ENCODE measurements at places on chromosomes 5 and 9.

GRCh38 chr5:43155394-43156096 is 34.8 kb downstream of the ZNF131 start:
- no peak for DNase-seq

GRCh38 chr9:14650596-14650995 is 42.6 kb downstream of the ZDHHC21 start:
- DNase-seq: no peak

- DNase-seq: no peak
These were observed 122.3 kb upstream of the PITX1 start for GRCh38 chr5:135156337-135156714.

DNA sequence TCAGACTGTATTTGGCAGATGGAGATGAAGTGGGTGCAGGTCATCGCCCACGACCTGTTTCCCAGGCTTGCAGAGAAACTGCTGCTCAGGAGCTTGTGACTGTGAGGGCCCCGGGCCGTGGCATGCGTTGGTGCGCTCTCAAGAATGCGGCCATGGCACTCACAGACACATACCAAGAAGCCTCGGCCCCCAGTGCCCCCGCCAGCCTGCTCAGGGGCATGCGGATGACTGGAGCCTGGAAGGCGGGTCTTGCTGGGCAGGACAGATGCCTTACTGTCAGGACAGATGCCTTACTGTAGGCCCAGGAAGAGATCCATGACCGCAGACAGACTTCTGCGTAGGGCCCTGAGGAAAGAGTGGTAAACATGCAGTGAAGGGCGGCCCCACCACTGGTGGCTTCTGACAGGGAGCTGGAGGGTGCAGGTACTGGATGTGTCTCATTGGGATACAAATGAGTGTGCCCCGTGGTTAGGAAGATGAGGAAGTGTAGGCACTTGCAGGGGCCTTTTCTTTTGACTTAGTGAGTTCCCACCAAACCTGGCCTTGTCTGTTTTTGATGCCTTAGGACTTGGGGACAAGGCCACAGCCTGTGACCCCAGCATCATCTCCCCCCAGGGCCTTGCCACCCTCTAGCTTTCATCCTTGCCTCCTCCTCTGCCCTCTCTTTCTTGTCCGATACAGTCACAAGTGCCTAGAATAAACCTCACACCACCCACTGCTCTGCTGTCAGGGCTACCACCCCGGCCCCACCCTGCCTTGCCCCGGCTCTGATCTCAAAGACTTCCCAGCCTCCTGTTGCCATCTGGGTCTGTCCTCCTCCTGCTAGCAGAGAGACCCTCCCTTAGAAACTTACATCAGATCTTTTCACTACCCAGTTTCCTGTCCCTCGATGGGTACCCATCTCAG is 68.8 kb upstream of the ABL1 start:
- DNase-seq: peak; percentile 10

DNA sequence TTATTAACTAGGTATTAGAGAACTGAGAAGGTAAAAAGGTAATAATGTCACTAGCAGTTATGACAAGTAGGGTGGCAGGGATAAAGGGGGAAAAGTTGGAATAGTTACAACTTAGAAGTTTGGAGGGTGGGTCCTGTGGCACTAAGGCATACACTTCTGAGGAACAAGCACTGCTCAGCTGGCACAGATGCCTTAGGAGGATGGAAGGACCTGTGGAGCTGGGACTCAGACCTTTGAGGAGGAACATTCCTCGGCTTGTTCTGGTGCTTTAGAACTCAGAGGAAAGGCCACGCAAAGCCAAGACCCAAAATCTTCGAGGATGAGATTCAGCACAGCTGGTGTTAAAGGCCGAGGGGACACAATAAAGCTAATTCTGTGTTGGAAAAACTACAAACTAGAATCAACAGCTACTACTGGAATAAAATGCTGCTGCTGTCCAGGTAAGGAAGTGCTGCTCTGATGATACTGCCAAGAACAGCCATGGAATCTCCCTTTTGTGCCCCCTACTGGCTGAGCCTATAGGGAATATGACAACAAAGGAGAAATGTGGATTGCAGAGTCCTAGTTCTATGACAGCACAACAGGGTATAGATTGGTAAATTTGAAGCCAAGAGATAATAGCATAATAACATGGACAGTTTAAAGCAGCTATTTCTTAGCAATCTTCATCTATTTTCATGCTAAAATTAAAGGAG is 126.7 kb downstream of the SLC25A46 start:
- no peak for DNase-seq

DNA sequence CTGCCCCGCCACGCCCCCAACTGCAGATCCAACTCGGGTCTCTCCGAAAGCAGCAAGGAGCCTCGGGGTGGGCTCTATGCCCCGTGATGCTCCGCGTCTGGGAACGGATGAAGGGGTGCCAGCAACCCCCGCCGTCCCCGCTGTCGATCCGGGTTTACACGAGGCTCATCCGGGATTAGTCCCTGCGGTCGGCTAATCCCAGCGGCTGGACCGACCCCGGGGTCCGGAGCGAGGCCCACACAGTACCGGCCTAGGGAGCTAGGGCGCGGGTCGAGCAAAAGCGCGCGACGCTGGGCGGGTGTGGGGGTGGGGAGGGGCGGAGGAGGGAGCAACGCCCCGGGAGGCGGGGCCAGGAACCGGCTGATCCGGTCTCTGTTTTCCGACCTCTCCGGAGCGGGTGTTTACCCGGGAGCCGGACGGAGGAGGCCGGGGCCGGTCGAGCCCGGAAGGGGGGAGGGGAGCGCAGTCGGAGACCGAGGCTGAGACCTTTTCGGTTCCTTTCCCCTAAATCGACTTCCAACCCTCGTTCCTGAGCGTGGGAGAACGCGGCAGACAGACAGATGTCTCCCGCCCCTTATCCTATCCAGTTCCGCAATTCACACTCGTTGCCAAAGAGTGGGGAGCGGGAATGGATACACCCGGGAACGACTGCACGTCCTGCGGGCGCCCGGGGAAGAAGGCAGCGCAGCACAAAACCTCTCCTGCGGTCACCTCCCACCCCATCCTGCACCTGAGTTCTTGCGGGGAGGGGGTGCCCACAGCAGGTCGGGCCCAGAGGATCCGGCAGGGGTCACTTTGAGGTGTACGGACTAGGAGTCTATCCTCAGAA is 28.6 kb downstream of the PCDH1 start:
- DNase-seq: peak; percentile 52

- DNase-seq: no peak
These were observed 74.3 kb downstream of the ZDHHC21 start for GRCh38 chr9:14618836-14619420.

- no peak for DNase-seq
These were observed 160.8 kb downstream of the DEPDC1B start for GRCh38 chr5:60538955-60539866.

DNA sequence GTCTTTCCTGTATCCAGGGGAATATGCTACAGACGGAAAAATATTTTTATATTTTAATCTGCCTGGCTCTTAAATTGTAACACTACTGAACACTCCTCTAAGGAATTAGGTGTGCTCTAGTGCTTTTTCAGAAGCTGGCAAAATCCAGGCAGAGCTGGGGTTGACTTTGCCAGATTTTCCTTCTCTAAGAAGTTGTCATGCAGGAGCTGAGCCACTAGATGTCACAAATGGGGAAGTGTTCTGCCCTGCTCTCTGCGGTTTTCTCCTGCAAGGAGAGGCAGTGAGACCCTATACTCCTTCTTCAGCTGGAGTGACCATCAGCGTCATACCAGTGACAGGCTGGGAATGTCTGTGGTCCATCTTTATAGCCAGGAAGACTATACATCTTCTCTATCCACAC is 112.5 kb downstream of the HAPLN1 start:
- DNase-seq: no peak

- DNase-seq: no peak
These were observed 197.5 kb downstream of the MAPKAP1 start for GRCh38 chr9:125509476-125509875.

Data from stimulated activated CD8-positive, alpha-beta memory T cell treated with anti-CD3 and anti-CD28 coated beads, Interleukin-15, amount 100 ng/mL, for 48 hours (primary cell).